ENCODE measurements at places on chromosomes 13 and 19.

DNA sequence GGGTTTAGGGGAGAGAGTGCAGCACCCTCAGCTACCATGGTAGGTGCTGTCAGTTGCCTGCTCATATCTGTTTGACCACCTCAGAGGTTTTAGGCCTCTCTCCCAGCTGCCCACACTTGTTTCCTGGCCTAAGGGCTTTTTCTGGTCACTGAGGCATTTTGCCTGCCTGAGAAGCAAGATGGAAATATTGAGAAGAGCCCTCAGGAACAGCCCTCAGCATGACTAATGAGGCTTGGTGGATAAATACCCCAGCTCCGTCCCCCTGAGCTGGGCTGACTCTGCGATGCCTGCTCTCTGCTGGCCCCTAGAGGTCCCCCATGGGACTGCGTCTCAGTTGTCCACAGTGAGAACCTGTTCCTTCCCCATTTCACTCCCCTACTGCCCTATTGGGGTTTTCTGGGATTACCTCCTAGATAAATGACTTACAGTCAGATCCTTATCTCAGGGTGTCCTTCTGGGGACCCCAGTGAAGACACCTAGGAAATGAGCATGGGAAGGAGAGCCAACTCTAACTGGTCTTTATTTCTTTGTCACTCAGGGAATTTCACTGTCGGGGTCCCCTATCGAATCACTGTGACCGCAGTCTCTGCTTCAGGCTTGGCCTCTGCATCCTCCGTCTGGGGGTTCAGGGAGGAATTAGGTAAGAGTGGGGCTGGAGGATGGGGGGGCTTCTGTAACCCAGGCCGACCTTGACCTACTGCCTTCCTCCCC lies 13.3 kb downstream of the PALM3 start:
- peak; percentile 61 for DNase-seq

GRCh38 chr19:46978171-46978869 lies 41.3 kb upstream of the NPAS1 start:
- DNase-seq: no peak

DNA sequence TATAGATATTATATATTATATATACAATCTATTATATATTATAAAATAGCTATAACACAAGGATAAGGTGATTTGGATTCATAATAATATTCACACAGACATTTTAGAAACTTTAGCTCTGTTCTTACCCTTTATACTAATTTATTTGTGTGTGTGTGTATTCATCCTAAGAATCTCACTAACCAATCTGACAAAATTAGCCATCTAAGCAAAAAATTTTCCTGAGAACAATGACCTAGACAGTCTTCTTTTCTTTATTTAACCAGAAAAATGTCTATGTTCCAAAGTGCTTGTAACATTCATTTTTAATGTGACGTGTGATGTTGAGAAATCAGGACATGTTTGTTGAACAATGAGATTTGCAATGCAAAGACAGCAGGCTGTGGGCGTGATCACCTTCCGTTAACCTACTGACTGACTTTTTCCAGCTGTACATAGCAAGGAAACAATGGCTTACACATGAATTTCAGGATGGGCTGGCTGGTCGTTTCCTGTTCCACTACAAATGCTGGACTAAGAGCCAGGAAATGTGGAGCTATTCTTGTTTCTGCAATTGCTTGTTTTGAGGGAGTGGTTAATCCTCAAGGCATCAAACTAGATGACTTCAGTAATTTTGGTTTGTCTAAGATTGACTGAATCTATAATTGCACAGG lies 634.6 kb upstream of the ARGLU1 start:
- DNase-seq: no peak

DNA sequence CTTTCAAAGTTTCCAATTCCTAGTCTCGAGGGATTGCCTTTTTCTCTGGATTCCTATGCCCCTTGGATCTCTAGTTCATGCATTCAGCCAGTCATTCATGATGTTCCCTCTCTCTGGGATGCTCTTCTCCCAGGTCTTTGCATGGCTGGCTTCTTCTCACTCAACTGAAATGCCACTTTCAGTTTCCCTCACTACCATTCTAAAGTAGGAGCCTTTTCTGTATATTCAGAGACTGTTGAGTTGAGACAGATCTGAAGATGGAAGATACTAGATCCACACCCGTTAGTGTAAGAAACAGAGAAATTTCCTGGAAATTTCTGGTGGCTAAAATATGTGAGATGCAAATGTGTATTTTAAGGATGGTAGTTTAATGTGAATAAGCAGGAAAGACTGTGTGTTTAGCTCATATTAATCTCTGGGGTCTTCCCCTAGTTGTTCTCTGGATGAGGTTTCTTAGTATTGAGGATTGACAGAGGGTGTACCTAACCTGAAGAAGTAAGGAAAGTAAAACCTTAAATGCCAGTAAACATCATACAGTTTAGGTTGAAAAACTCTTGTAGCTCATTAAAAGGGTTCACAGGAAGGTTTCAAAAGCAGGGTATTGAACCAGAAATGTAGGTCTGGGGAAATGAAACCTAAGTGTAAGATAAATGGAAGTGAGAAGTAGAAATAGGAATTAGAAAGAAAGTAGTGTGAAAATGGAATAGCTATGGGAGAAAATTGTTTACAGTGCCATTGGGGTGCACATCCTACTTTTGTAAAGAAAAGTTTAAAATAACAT lies 331.3 kb downstream of the NDFIP2 start:
- DNase-seq: no peak

DNA sequence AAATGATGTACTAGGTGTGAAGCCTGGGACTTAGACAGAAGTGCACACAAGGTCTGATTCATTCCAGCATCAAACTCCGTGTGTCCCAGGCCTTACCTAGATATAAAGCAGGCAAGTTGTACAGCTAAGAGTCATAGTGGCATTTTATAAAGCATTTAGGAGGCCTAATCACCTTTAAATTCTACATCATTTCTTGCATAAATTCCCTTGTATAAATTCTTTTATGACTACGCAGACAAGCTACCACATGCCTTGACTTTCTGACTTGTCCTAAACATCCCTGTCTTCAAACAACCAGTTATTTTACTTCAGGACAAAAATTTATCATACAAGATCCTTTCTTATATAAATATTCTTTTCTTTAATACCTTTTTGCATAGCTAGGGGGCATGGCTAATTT lies 22.5 kb downstream of the TMEM255B start:
- no peak for DNase-seq

GRCh38 chr13:34419025-34419424 lies 523.0 kb upstream of the NBEA start:
- no peak for DNase-seq

- DNase-seq: no peak
Observed at GRCh38 chr13:44787617-44788016, 201.7 kb downstream of the NUFIP1 start.

GRCh38 chr13:59319276-59319675 lies 844.5 kb downstream of the DIAPH3 start:
- DNase-seq: no peak

DNA sequence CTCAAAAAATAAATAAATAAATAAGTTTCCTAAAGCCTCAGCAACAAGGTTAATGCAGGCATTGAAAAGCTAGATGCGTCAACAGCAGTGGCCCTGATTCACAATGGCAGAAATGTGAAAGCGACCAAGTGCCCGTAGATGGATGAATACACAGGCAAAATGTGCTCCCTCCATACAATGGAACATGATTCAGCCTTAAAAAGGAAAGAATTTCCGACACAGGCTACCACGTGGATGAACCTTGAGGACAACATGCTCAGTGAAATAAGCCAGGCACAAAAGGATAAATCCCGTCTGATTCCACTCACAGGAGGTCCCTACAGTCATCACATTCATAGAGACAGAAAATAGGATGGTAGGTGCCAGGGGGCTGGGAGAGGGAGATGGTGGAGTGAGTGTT lies 31.7 kb downstream of the INSR start:
- no peak for DNase-seq

DNA sequence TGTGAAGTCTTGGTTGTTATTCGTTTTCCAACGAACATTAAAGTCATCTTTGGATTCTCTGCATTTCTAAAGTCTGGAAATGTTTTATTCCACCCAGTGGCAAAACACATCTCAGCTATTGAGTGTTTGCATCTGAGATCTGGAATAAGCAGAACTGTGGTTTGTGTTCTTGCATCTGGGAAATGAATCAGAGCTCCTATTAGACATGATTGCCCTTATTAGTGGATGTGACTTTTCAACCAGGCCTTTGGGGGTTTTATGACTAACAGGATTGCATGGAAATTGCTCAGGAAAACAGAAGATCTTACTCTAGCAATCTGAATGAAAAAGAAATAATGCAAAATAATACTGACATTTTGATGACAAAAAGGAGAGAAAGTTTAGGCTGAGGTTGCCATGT lies 488.8 kb downstream of the IRS2 start:
- no peak for DNase-seq

- no peak for DNase-seq
Observed at GRCh38 chr13:30303269-30303668, 4.1 kb downstream of the KATNAL1 start.

DNA sequence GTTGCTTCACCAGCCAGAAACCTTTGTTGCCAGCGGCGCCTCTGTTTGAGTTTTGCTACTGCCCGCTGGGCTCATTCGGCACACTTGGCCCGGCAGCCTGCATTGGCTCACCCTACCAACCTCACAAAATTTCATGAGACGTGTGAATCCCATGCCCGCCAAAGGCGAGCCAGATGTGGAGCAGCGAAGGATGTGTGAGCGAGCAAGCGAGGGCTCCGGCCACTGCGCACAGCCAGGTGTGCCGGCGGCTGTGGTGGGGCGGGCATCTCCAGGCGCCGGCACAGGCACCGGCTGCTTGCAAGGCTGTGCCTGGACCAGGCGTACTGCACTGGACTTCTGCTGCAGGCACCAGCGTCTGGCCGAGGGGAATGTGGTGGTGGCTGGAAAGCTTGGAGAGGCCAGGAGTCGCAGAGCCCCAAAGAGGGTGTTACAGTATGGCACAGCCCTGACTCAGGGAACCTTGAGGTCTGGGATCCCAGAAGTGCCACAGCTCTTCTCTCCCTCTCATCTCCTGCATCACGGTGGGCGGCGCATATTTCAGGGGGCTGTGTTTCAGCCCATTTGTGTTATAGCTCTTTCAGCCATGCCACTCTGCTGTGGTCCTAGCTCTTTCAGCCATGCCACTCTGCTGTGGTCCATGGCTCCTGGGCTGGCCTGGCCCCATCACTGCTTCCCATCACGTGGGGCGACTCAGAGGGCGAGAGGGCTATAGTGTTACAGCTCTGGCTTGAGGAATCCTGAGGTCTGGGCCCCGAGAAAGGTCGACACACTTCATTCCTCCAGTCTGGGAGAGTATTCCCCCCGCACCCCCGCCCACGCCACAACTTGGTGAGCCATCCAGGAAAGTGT lies 592.0 kb upstream of the SLITRK5 start:
- DNase-seq: no peak

DNA sequence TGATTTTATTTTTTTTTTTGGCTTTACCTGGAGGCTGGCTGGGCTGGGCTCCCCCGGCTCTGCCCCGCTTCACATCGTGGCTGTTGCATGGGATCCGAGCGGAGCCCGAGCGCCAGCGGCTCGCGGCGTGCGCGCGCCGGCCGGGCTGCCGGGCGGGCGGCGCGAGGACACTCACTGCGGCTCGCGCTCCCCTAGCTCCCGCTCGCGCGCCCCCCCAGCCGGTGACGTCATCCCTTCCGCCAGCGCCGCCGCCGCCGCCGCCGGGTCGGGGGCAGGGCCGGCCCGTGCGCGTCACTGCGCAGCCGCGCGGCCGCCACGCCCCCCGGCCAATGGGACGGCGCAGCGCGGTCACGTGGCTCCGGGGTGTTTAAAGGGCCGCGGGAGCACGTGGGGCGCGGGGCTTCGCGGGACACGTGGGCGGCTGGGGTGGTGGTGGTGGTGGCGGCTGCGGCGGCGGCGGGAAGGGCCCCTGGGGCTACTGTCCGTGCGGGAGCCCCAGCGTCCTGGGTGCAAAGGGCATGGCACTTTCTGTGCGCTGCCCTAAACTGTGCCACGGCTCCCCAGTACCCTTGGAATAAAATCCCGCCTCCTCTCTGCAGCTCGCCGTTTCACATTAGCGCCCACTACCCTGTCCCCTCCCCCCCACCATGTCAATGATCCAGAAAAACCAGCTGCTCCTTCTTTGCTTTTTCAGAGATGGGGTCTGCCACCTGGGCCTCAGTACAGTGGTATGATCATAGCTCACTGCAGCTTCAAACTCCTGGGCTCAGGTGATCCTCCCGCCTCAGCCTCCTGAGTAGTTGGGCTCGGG lies at the start of gene PTPRS:
PTPRS (minus strand) TSS at position 176 of the 811 bp plus-strand sequence. CDS start 54,672 bp downstream, outside the sequence.
- DNase-seq: no peak

- DNase-seq: no peak
Observed at GRCh38 chr13:41157048-41157717, 24.6 kb upstream of the KBTBD6 start.

DNA sequence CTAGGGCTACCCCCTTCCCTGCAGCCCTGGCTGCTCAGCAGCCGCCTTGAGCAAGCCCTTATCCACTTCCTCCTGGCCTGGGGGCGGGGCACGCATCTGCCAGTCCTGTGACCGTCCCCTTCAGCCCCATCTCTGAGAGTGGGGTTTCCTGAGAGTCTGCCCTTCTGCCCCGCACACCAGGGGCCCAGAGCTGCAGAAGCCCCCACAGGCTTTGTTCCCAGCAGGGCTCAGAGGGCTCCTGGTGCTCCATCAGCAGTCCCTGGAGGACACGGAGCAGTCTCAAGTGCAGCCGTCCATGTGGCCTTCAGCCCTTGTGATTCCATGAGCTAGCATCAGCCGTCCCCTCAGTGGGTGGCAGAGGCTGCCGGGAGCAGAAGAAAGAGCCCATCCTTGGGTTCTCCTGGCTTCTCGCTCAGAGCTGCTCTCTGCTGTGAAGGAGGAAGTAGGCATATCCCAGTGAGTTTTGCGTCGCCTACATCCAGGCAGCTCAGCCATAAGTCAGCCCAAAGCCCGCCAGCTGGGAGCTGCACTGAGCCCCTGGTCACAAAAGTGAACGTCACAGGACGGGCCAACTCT lies 16.3 kb downstream of the MYO9B start:
- peak; percentile 35 for DNase-seq

DNA sequence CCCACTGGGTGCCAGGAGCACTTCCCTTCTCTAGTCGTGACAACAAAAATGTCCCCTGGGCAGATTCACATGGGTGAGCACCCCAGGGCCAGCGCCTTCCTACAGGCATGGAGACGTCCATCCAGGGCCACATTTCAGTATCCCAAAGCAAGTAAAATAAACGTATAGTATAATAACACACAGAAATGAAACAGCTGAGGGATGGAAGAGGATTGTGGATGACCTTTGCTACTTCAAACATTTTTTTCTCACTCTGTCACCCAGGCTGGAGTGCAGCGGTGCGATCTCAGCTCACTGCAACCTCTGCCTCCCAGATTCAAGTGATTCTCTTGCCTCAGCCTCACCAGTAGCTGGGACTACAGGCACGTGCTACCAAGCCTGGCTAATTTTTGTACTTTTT lies 28.2 kb downstream of the CILP2 start:
- DNase-seq: no peak

GRCh38 chr13:47959468-47960247 lies 41.4 kb downstream of the SUCLA2 start:
- DNase-seq: no peak

- DNase-seq: no peak
Observed at GRCh38 chr13:79194272-79194671, 211.8 kb downstream of the RBM26 start.

GRCh38 chr19:18185538-18185937 lies 7.5 kb upstream of the MPV17L2 start:
- DNase-seq: no peak

GRCh38 chr19:9741476-9742171 lies 26.9 kb downstream of the ZNF846 start:
- no peak for DNase-seq

GRCh38 chr19:12749938-12750521 lies 1.6 kb upstream of the BEST2 start:
- DNase-seq: no peak

Data from bone marrow (tissue), 2 donors.